ENCODE measurements at places on chromosomes 2 and 18.

DNA sequence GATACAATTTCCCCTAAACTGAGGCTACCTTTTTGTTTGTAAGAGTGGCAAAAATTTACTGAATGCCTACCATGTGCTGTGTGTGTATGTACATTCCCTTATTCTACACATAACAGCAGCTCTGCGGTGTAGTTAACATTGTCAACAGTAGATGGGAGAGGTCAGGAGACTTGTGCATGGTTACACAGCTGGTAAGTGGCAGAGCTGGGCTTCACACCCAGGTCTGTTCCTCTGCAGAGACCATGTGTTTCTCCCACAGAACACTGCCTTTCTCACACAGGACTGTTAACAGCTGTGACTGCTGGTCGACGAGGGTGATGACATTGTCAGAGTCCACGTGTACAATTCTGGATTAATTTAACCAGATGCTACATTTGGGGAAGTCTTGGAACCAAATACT lies 49.1 kb downstream of the EML6 start:
- no peak for DNase-seq

DNA sequence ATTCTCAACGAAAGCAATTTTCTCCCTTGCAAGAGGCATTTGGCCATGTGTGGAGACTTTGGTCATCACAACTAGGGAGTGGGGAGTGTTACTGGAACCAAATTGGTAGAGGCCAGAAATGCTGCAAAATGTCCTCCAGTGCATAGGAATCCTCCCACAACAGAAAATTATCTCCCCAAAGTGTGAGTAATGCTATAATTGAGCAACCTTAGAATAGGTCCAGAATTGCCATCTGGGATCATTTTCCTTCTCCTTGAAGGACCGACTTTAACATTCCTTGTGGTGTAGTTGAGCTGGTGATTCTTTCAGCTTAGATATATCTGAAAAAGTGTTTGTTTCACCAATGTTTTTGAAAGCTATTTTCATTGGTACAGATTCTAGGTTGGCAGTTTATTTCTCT lies 111.2 kb upstream of the SMIM21 start:
- no peak for DNase-seq

DNA sequence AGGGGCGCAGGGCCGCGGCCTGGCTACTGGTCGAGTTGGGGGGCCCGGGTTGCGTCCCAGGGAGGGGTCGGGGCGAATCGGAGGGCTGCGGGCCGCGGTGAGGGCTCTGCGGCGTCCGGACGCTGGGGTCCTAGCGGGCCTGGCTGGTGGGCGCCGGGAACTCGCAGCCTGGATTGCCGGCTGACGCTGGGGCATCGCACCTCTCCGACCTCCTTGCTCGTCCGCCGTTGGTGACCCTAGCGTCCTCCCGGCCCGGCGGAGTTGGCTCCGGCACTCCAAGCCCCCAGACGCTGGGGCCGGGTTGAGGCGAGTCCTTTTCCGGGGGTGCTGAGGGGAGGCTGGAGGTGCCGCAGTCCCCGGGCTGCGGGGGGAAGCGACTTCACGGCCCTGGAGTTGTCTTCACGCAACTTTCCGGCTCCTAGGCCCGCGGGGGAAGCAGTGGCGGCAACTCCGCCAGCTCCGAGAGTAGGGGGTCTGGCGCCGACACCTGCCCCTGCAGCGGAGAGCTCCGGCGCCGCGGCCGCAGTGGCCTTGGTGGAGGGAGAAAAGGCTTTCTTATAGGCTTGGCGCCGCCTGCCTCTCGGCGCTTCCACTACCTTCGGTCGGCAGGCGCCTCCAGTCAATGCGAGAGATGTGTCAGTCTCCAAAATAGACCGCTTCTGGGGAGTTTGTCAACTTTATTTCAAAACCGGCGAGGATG lies 70.3 kb downstream of the HAUS1 start:
- peak; percentile 66 for DNase-seq

GRCh38 chr18:68588169-68588568 lies 126.7 kb downstream of the TMX3 start:
- no peak for DNase-seq

DNA sequence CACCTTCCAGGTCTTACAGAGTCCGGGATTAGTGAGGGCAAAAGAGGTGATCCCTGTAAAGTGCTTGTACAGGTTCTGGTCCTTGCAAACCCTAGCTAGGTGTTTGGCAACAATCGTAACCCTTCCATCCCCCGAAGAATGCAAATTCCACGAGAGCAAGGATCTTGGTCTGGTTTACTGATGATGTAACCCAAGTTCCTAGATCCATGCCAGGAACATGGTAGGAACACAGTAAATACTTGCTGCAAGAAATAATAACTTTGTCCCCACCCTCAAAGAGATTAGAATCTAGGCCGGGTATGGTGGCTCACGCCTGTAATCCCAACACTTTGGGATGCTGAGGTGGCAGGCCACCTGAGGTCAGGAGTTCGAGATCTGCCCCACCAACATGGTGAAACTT lies 6.8 kb upstream of the NEU2 start:
- DNase-seq = no peak

- DNase-seq = no peak
Observed at GRCh38 chr18:21949326-21950015, 208.9 kb downstream of the MIB1 start.

Measured in stimulated activated CD4-positive, alpha-beta T cell treated with anti-CD3 and anti-CD28 coated beads, Interleukin-2, amount 100 ng/mL, for 24 hours (primary cell).